ENCODE measurements at places on chromosomes 13 and 19.
A peak's percentile ranks its signal among the peaks of the same experiment; 100 is the strongest.

GRCh38 chr13:110980921-110981320, 66.1 kb upstream of the ANKRD10 start:
- no peak for DNase-seq

DNA sequence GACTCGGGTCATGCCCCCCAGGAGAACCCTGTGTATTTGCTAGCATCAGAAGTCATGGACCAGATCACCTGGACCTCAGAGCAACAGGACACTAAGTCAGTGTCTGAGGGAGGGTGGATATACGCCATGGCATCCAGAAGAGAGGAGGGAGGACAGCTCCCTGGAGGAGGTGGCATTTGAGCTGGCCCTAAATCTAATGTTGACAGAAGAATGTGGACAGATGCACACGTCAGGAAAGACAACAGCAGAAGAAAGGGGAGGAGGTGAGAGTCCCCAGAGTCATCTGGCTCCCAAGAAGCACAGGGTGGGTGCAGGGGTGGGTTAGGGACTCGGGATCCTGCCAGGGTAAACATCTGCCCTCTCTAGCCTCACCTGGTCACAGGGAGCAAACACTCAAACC, 24.5 kb upstream of the CCNE1 start:
- no peak for DNase-seq

DNA sequence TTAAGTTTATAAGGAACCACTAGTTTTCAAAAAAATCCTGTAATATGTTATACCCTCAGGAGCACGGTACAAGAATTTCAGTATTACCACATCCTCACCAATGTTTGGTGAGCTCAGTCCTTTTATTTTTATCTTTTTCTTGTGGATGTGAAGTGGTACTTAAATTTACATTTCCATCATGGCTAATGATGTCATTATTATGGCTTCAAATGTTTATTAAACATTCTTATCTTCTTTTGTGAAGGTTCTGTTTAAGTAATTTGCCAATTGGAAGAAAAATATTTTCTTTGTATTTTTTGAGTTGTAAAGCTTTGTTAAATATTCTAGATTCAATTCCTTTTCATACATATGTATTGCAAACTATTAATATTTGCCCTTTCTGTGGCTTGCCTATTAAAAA, 291.0 kb downstream of the ENOX1 start:
- no peak for DNase-seq

- DNase-seq: no peak
These were observed 66.9 kb downstream of the MICU2 start for GRCh38 chr13:21537105-21537504.

GRCh38 chr19:50264483-50265186, 61.2 kb downstream of the MYH14 start:
- DNase-seq: no peak

GRCh38 chr13:37869756-37870488, at the start of gene TRPC4:
TRPC4 (minus strand) TSS chr13:37869772; CDS start chr13:37783333, 86,439 bp downstream.
- DNase-seq: peak; percentile 78

GRCh38 chr13:59447846-59448620, 715.7 kb downstream of the DIAPH3 start:
- DNase-seq: peak; percentile 87

DNA sequence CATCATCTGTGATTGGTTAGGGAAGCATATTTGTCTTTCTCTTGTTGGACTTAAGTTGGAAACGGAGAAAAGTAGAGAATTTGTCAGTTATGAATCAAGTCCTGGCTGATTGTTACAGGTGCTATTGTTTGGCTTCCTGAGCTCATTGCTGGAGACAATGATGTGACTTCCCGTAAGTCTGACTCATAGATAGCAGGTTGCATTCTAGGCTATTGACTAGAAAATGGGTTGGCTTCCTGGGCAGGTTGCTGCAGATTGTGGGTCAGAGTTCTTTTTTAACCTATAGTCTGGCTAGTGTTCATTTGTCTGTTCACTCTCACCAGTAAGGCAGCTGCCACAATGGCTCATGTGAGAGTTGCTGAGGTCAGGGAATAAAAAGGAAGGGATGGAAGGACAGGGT, 101.5 kb downstream of the CCNA1 start:
- no peak for DNase-seq

DNA sequence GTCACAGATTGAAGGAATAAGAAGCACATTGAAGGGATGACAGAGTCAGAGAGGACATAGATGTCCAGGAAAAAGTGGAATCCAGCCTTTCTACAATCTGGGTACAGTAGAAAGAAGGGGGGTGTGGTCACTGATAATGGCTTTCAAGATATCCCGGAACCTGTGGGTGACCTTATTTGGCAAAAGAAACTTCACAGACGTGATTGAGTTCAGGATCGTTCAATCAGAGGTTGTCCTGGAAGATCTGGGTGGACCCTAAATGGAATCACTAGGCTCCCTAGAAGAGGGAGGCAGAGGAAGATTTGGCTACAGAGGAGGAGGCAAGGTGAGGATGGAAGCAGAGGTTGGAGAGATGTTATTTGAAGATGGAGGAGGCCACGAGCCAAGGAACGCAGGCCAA, 13.0 kb upstream of the SYCN start:
- no peak for DNase-seq

GRCh38 chr19:12333162-12334159, at the start of gene ZNF563:
ZNF563 (minus strand) TSS chr19:12333633; CDS start chr19:12333482, 151 bp downstream.
- DNase-seq: peak; percentile 98

GRCh38 chr13:75689686-75690085, 53.6 kb downstream of the LMO7 start:
- no peak for DNase-seq
